ENCODE measurements at places on chromosomes 3 and 15.

- no peak for DNase-seq
These were observed 495.0 kb upstream of the RGMA start for GRCh38 chr15:93583968-93584367.

GRCh38 chr3:53719796-53720195 is 126.4 kb downstream of the CHDH start:
- no peak for DNase-seq

- DNase-seq, result no peak
These were observed 8.2 kb upstream of the ZNF660 start for GRCh38 chr3:44576613-44577012.

- DNase-seq, result no peak
These were observed 28.4 kb downstream of the RASGRP1 start for GRCh38 chr15:38536201-38536676.

DNA sequence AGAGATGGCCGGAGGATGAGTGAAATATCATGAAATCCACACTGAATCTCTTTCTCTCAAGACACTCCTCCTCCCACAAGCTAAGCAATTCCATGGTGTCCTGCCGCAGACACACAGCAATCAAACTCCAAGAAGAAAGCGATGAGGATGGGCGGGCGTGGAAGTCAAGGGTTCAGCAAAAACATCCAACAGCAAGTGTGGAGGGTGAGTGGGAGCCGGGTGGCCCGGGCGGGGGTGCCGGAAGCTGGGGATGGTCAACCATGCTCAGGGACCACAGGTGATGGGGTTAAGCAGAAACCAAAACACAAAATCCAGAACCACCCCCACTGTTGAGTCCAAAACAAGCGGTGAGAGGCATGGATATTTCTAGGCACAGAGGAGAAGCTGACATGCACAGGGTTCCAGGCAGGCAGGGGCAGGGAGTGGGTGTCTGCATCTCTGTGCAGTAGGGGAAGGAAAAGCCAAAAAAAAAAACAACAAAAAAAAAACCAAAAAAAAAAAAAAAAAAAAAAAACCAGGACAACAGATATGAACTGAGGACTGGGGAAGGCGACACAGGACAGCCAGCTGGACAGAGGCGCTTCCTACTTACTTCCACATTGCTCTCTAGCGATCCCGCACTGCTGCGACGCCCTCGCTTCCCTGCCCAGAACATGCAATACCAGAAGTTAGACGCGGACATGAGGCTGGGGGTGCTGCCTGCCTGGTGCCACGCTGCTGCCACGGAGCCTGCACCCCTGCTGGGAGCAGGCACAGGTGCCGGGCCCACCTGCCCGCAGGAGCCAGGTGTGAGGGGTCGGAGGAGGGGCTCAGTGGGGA is 61.0 kb upstream of the RPL32 start:
- no peak for DNase-seq

DNA sequence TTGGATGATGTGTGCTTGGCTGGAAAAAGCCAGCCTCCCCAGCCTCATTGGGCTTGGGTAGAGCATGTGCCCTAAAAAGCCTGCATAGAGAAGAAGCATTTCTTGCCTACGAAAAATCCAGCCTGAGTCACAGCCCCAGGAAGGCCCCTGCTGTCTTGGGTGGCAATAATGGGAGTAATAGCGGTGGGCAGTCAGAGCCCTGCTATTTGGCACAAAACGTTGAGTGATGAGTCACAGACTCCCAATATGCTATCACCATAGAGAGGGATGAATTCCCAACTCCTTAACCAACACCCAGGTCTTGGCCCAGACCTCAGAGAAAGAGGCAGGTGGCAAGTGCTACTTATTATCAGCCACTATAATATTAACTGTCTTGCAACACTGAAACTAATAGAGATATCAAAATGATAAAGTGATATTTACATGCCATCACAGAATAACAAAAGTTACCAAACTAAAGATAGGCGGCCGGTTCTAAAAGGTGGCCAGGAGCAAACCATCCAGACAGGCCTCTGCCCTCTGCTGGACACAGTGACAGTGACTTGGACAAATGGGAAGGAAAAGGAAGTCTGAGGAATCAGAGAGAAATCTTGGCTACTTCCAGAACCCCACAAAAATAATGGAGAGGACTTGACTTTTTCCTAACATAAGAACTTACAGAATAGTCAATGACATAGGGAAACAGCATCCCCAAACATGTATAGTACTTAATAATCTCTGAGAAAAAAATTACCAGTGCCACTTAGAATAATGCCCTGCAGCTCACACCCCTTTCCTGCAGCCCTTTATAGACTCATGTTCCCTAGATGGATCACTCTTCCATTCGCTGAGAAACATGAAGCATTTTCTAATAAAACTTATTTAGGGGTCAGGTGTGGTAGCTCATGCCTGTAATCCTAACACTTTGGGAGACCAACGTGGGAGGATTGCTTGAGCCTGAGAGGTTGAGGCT is 51.9 kb upstream of the MUC13 start:
- DNase-seq, result no peak

DNA sequence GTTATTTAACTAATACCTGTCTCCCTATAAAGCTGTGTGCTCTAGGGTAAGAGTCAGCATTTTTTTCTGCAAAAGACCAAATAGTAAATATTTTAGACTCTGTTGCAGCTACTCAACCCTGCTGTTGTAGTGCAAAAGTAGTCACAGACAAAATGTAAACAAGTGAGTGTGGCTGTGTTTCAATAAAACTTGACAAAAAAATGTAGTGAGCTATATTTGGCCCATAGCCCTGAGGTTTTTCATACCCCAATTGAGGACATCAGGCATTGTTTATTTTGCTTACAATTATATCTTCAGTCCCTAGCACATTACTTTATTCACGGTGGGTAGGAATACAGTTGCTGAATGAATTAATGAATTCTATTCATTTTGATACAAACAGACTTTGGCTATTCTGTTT is 58.7 kb upstream of the TBC1D5 start:
- DNase-seq, result no peak

DNA sequence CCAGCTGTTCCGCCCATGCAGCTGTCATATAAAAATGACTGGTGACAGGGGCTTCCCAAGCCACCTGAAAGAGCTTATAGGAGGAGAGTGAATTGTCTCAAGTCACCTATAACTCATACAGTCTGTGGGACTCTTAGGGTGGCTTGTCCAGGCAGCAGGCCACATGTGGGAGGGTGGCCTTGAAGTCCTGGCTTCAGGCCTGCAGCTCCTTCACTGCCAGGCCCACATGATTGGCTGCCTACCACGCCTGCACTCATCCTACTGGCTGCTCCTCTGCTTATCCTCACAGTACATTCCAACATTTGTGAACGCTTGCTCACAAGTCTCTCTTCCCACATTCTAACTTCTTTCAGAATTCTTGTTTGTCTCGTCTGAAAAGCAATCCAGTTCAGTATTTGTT is 41.1 kb upstream of the TIPARP start:
- no peak for DNase-seq

DNA sequence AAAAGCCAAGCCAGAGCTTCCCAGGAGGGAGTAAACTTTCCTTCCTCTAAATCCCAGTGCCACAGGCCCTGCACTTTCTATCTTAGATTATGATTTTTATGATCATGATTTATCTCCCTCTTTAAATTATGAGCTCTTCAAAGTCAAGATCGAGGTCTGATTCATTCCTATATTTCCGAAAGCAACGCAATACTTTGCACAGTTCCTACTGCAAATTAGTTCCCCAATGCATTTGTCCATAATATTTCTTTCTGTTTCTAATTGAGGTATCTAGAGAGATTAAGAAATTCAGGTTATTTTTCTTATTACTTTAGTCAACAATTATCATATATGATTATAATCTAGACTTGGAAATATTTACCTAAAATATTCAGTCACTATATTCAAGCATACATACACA is 173.1 kb upstream of the LPP start:
- no peak for DNase-seq

DNA sequence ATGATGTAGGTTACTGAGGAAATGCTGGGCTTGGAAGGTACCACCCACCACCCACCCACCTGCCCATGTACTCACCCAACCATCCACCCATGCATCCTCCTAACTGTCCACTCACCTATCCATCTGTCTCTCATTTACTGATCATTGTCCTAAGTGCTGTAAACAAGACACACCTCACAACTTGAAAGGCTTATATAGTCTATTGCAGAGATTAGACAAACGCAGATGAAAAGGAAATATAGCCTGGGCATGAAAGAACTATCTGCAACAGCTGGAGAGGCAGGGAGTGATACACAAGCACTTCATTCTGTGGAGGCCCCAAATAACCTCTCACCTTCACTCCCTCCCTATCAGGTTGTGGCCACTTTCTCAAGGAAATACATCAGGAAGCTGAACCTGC is 54.0 kb downstream of the DAPK2 start:
- no peak for DNase-seq

GRCh38 chr3:48692551-48692950 is 6.8 kb upstream of the NCKIPSD start:
- no peak for DNase-seq

DNA sequence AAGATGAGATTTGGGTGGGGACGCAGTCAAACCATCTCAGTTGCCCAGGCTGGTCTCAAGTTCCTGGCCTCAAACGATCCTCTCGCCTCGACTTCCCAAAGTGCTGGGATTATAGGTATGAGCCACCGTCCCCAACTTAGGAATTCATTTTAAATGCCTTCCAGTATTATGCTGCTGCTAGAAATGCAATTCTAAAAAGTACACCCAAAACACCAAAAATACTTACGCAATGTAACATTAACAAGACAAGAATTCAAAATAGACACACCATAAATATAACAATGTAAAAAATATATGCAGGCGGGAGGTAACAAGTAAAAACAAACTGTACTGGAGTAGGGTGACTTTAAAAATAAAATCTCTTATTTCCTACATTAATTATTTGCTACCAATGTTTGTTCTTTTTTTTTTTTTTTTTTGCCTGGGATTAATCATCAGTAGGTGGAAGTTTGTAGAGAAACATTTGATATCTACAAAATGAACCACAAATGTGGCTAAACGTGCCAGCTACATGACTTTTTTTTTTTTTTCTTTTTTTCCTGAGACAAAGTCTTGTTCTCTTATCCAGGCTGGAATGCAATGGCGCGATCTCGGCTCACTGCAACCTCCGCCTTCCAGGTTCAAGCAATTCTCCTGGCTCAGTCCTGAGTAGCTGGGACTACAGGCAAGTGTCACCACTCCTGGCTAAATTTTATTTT is 56.8 kb downstream of the SETMAR start:
- no peak for DNase-seq

GRCh38 chr3:128727996-128728395 is 2.0 kb downstream of the RAB7A start:
- no peak for DNase-seq

- DNase-seq, result no peak
These were observed 660 bp downstream of the NECTIN3 start for GRCh38 chr3:111072031-111072921.

GRCh38 chr15:33547876-33548275 is 237.1 kb downstream of the RYR3 start:
- no peak for DNase-seq

DNA sequence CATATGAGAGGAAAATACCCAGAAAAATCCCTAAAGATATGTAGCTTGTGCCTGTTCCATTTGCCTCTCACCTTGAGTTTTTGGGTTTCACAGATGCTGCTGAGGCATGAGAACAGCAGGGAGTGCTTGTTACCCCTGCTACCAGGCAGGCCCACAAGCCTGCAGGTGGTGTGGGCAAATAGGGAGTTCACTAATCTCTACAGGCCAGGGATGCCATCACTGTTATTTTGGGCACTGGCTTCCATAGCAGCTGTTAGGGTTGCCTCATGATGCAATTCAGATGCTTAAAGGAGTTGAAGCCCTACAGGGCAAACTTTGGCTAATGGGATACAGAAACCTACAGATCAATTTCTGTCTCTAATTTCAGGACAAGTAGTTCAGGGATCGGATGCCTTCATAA is 873.5 kb downstream of the OTOL1 start:
- no peak for DNase-seq

GRCh38 chr3:71062037-71062932 is 521.2 kb downstream of the FOXP1 start:
- DNase-seq, result no peak

DNA sequence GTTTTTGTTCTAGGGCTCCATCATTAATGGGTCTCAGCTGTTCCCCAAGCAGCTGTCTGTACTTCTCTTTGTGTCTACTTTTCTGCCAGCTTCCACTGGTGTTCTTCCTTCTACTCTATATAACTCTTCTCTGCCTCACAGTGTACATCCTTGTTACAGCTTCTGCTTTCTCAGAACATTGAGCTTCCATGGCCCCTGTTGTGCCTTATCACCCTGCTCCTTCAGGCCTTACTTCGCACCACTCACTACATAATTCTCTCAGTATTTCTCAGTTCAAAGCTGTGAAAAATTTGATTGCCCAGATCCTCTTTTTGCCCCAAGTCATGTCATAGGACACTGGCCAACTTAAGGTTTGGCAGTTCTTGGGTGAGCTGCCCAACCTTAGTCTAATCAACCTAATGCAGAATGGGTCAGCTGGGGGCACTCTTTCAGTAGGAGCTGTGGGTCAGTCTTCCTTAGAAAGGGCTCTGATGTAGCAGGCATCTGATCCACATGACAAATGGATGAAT is 28.9 kb downstream of the CSTA start:
- no peak for DNase-seq

GRCh38 chr3:27312044-27312668 is 57.0 kb downstream of the NEK10 start:
- DNase-seq, result no peak

- no peak for DNase-seq
These were observed 56.0 kb downstream of the PDE8A start for GRCh38 chr15:85037641-85038040.

GRCh38 chr15:21267226-21267625 is 173.1 kb downstream of the POTEB3 start:
- no peak for DNase-seq

DNA sequence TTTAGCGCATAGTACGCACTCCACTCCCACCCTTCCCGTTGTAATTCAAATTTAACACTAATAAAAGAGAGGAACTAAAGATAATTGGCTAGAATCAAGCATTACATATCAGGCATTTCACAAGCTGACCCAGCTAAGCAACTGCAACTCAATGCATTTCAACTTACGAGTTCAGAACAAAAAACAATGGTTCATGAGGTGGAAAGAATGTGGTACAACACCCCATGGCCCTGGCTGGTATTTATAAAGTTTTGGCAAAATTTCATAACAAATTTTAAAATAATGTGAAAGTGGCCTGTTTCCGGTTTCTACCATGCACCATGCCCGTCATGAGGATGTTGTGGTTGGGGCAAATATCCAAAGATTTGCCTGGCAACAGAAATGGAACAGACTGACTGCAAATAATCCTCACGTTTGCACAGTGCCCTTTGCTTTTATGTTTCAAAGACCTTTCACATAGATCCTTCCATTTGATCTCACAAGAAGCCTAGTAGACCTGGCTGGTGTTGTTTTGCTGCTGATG is 455.3 kb upstream of the NR2F2 start:
- DNase-seq, result no peak

DNA sequence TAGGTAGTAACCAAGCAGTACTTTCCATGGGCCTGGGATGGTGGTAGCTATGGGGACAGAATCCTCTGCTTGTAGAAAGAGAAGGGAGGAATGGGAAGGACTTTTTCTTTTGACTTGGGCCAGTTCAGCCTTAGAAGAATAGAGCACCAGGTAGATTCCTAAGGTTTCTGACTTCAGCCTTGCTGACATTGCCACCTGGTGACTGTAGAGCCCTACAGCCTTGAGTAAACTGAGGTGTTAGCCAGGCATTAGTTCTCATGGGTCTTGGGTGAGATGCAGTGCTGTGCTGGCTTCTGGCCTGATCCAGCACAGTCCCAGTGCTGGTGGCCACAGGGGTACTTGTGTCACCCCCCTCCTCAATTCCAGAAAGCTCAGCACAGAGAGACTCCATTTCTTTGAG is 171.1 kb downstream of the ZBBX start:
- no peak for DNase-seq

GRCh38 chr15:101168463-101168824 is 83.4 kb downstream of the CHSY1 start:
- no peak for DNase-seq

- DNase-seq, result no peak
These were observed 485.9 kb downstream of the SQOR start for GRCh38 chr15:46120713-46121112.
